HS-27A (cell line): ENCODE measurements at places on chromosomes 11 and 22.

GRCh38 chr22:24744638-24745037, 29.9 kb downstream of the PIWIL3 start:
- DNase-seq, result no peak

GRCh38 chr22:41341990-41342389, 39.8 kb upstream of the TEF start:
- DNase-seq, result no peak

GRCh38 chr22:44628835-44629234, 73.2 kb upstream of the PRR5 start:
- DNase-seq, result no peak

GRCh38 chr11:131658414-131658813, 288.0 kb downstream of the NTM start:
- DNase-seq, result no peak

GRCh38 chr11:832529-833113, at the start of gene CD151:
Gene CD151 (plus strand): TSS chr11:832952. CDS start chr11:836070, 3,118 bp downstream.
- no peak for DNase-seq

- DNase-seq, result no peak
These were observed 5.9 kb downstream of the IL10RA start for GRCh38 chr11:117992136-117992535.

GRCh38 chr11:27095887-27096286, 55.3 kb downstream of the BBOX1 start:
- no peak for DNase-seq

GRCh38 chr11:39461066-39461465, 1998.4 kb downstream of the LRRC4C start:
- DNase-seq, result no peak

DNA sequence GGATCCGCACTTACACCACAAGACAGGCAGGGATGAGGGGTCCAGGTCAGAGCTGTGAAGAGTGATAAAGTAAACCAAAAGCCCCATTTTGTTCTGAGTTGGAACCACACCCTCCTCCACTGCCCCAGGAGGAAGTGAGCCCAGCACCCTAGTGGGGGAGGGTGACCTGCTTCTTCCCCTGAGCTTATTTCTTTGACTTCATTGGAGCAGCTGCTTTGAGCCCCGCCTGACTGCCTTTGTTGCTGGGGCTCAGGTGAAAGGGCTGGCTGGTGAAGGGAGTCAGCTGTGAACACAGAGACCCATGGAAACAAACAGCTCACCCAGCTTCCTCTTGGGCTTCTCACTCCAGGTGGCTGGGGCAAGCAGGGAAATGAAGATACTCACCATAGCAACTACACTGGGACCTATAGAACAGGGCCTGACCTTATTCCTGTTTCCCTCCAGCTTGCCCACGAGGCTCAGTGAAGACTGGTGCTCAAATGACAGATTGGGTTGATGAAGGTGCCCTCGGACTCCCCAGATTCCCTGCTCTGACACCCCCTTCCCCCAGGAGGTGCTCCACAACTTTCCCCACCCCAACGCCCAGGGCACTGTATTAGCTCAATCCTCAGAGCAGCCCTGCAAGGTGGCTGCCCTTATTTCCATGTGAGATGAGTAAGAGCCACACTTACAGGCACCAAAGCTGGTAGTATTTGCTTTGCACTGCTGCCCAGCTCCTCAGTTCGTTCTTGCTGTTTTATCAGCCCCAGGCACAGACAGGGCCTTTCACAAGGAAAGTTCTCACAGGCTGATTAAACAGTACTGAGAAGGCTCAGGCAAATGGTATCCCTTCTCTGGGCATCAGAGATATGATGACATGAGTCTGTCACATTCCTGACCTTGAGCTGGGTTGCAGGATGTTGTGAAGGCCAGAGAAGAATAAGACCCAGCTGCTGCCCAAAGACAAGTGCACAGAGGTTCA, 2.4 kb downstream of the UCP2 start:
- DNase-seq, result no peak
